HT1080 (cell line): ENCODE measurements at places on chromosomes 2 and 18.
A peak's percentile ranks its signal among the peaks of the same experiment; 100 is the strongest.

GRCh38 chr2:119306196-119306590, 60.4 kb downstream of the C2orf76 start:
- no peak for DNase-seq

DNA sequence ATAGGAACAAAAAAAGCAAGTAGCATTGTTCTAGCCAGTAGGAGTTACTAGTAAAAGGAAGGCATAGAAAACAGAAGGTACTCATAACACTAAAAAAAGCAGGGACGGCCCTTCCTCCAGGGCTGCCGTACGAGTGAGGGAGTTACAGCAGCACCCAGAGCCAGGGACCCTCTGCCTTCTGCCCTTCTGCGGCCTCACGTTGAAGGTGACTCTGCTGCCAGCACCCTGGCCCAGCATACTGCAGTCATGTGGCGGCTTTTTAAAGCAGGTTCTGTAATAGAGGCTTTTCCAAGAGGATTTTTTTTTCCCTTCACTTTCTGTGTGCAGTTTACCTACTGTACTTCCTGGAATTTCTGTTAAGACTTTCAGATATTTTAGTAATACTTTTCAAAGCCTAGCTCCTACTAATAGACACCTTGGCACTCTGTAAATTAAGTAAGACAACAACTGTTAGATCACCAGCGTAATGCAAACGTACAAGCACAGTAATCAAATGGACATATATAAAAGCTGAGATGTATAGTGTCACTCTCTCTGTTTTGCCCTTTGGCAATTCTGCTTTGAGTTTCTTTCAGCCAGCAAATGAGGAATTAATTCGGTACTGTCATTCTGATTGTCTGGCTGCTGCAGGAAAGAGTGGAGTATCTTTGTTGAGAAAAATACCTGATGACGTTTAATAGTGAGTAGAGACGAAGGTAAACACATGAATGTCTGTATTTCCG, 161.5 kb downstream of the PTGR3 start:
- DNase-seq, result no peak

GRCh38 chr2:12675801-12676200, 40.9 kb upstream of the TRIB2 start:
- peak; percentile 37 for DNase-seq

DNA sequence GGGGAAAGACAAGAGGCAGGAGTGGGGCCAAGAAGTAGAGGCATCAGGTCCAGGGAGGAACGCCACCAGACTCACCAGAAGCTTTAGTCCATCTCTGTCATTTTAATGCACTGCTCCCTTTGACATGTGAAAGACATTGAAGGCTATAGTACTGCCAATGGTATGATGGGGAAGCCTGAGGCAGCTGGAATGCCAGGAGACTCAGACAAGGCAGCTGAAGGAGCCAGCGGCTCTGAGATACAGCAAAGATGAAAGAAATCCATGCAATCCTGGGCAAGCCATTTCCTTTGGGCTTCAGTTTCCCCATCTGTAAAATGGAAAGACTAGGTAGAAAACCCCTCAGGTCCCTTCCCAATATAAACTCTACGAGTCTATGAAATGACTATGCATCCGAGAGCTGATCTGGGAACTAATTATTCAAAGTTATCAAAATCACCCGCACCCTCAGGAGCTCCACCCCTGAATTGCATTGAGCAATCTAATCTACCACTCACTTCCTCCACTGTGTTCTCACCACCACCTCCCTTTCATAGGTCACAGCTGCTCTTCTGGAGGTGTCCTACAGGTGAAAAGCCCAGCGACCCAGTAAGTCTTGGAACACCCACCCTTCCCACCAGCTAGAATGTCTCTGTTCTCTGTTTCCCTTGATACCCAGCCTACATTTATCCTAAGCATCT, 3.1 kb downstream of the CXCR2 start:
- no peak for DNase-seq

GRCh38 chr18:78875016-78875777, 104.4 kb upstream of the SALL3 start:
- DNase-seq, result peak; percentile 12

DNA sequence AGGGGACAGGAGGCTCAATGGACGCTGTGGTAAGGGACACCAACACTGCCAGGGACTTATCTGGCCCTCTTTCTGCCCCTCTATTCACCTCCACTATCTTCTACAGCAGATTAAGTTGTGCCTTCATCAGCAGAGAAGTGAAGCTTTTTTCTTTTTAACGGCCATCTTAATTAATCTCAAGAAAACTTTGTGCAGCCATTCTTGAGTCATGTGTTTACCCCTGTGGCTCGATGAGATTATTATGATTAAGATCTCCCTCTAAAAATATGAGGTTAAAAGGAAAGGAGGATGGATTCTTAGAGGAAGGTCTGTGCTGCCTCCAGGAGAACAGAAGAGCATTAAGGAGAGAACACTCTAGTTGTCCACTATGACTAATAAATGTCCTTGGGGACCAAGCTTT, 32.4 kb upstream of the DSC1 start:
- no peak for DNase-seq

- DNase-seq, result no peak
Measured at GRCh38 chr2:69089266-69089665, 76.3 kb downstream of the ANTXR1 start.

DNA sequence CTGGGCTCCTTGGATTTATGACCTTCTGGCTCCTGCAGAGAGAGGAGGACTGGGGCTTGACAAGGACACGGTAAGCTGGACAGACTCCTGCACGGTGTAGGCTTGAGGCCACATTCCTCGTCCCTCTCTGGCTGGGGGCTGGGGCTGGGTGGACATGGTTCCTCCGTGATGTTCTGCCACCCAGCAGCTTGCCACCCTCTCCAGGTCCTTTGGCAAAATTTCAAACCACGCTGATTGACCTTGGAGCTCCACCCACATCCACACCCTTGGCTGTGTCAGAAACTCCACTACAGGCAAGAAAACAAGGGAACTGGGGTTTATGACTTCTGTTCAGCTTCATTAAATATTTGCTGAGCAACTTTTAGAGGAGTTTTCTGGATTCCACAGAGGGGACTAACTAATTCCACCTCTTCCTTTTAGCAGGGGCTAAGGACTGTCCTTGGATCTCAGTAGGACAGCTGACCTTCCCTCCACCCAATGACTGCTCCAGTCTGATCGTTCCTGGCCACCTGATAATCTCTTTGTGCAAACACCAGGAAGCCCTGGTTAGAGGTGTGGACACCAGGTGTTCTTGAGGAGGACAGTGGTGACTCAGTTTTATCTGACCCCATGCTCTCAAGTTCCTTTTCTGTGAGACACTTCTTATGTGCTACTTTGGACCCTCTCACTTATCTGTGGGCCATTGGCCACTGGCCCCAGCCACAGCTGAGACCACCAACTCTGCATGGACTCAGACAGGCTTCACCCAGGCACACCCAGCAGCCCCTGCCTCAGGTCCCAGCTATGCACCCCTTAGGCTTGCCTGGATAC, 29.3 kb downstream of the GPR55 start:
- DNase-seq, result no peak

- DNase-seq, result no peak
Measured at GRCh38 chr2:12064153-12064552, 317.7 kb downstream of the LPIN1 start.

DNA sequence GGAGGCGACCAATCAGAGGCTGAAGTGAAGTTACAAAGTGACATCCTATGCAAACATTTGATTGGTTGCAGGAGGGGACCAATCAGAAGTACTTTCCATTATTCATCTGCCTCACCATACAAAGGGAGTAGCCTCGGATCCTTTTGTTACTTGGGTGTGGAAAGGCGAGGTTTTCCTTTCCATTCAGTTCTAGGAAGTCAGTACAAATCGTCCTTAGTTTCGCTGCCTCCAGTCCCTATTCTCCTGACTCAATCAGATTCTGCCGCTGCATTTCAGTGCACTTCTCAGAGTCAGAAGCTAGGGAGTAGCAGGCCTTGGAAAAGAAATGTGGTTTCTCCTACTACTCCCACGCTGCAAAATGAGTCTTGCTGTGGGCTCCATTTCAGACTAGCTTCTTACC, 149.4 kb downstream of the DTNA start:
- DNase-seq, result no peak

DNA sequence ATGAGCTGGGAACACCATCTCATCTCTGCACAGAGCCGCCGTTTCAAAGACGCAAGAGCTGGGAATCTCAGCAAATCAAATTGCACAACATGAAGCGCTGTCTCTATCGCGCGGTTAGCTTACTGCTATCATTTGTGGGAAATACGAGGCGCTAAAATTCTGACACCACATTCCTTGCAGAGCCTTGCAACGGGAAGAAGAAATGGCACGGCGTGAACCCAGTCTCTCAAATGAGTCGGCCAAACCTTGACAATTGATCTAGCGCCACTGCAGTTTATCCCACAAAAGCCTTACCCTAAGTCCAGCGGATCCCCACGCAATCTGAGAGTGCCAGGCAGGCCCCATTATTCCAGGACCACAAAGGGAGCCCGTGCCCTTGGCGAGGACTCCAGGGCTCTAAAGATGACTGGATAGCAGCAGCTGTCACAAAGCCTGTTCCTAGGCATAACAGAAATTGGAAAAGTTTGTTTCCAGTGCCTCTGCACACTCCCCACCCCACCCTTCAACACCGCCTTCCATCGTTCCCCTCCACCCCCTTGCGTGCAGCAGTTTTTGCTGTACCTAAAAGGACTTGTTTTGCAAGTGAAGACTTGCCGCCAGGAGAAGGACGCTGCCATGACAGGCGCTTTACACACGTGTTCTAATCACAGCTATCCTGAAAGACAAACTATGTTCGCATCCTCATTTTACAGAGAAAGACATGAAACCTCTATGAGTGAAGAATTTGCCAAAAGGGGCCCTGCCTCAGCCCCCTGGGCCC, 252.4 kb downstream of the EIPR1 start:
- no peak for DNase-seq

GRCh38 chr2:5690718-5691220, 1.4 kb upstream of the SOX11 start:
- DNase-seq, result no peak

GRCh38 chr2:112805542-112805941, 21.2 kb upstream of the IL1A start:
- DNase-seq, result no peak

DNA sequence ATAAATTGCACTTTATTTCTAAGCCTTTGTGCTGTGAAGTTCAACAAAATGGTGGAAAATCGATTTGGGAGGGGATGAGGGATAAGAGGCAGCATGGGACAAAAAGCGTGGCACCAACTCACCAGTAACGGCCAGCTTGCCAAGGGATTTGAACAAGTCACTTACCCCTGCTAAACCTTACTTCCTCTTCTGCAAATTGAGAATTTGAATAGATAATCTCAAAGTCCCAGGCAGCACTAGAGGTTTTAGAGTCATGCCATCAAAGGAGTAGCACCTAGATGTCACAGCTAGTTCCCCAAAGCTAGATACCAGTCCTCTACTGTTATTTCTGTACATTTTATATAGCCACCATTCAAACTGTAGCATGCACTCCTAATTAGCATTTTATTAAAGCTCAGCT, 83.7 kb upstream of the VRK2 start:
- no peak for DNase-seq

DNA sequence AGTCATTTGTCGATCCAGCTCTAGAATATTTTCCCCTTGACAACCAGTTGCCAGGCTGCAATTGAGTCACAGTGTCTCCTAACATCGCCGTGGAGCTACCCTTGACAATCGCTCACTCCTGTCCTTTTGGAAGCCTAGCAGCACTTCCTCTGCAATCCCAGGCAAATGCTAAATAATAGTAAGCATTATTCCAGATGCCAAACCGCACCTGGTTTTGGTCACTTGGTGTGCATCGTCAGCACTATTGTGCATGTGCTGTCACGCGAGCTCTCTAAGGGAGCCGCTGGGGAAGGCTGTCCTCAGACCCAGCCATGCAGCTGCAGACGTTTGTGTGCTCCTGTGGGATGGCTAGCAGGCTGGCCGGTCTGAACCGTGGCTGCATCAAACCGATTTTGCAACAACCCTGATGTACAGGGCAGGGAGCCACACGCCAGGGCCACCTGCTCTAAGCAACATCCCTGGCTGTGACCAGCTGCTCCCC, 549.5 kb upstream of the ID2 start:
- DNase-seq, result no peak

DNA sequence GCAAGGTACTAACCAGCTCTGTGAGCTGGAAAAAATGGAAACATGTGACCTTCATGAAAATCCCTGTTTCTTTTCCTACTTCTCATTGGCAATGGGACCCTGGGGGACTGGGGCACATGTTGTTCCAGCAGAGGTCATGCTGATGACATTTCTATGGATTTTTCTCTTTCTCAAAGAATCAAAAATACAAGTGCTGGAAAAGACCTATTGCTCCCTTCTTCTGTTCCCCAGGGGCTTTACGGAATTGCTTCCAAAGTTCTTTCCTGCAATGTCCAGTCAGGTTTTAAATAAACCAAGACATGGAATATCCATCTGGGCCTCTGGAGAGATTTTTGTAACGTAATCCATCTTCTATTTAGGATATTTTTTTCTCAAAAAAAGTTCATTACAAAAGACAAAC, 1006.1 kb upstream of the CELF4 start:
- no peak for DNase-seq

DNA sequence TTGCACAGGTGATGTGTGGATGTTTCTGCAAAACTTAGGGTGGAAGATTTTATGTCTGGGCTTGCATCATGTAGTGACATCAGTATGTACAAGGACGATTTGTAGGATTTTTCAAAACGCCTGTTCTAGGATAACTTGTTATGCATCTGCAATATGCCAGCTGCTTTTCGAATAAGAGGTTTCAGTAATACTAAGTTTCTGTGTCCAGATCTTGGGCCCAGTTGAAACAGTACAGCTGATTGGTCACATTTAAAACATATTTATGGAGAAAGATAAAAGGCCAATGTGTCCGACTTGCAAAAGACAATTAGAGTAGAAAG, 1.2 kb downstream of the PTPN4 start:
- peak; percentile 34 for DNase-seq

DNA sequence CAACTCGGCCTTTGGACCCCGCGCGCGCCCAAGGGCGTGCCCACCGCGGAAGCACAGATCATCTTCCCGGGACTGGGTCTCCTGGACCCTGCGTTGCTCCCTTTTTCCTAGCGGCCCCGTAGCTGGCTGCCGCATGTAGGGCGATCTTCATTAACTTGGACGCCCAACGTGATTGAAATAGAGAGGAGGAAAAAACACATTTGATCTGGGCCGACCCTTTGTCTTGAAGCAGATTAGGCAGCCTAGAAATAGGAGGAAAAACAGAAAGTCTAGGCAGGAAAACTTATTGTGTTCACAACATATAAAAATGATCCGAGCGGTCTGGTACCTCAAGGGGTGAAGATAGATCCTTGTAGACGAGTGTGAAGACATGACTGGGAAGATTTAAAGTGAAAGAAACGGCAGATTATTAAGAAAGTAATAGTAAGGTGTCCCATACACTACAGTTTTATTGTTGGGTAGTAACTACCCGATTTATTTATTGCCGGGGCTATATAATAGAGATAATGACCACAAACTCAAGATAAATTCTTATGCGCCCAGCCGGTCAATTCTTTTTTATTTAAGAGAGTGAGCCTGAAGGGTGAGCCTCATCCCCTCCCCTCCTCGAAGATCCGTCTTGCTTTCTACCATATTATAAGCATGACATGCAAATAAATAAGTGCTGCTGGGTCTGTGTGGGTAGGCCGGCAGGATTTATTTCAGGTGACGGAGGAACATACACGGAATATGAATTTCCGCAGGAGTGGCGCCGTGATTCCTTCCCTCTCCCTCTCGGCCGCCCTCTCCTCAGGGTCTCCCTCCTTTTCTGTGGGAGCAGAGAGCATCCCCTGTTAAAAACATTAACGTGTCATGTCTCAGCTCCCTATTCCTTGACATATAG, 147.4 kb downstream of the MEIS1 start:
- DNase-seq, result no peak

- DNase-seq, result no peak
Measured at GRCh38 chr2:216086207-216086893, 4.6 kb downstream of the TMEM169 start.

GRCh38 chr2:11744631-11745394, 1.6 kb upstream of the LPIN1 start:
- peak; percentile 44 for DNase-seq

GRCh38 chr2:137939026-137939425, 25.2 kb upstream of the HNMT start:
- DNase-seq, result no peak
